ENCODE measurements at places on chromosomes 2 and 18.

DNA sequence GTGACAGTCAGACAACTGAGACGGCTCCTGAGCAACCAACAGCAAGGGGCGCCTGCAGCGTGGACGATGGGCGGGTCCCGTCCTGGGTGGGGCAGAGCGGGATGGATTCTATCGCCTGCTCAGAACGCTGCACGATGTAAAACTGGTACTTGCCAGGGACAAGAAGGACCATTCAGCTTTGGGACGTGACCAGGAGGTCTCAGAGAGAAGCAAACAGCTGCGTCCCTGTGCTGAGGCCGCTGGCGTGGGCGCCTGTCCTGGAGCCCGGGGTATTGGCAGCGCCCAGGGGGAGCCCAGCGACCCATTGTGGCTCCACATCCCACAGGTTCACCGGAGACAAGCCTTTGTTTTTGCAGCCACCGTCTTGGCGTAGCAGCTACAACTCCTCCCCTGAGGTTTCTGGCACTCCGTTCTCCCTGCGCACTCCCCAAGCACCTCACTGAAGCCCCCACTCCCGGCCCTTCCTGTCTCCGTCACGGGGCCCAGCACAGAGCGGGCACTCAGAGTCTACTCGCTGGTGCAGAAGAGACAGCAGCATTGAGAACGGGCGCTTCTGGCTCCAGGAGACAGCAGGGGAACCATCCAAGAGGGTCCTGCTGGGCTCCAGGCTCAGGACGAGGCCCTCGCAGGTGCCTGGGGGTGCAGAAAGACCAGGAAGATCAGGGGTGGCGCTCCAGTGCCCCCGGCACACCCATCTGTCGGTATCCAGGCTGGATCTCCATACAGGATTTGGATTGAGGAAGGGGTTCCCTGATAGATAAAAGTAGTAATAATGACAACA is 22.1 kb upstream of the KCNG2 start:
- no peak for DNase-seq

GRCh38 chr2:71426721-71427120 is 26.6 kb upstream of the DYSF start:
- no peak for DNase-seq

DNA sequence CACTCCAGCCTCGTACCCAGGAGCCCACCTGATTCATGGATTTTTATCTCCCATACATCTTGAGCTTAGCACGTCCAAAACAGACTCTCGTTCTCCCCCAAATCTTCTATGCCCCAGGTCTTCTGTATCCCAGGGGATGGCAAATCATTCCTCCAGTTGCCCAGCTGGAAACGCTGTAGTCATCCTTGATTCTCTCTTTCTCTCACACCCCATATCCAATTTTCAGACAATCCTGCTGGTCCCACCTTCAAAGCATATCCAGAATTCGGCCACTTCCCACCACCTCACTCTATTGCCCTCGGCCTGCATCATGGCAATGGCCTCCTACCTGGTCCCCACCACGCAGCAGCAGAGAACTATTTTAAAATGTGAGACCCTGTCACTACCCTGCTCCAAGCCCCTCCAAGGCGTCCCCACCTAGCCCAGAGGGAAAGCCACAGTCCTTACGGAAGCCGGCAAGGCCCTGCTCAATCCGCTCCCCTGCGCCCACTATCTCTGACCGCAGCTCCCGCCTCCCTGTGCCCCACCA is 1.4 kb upstream of the GRHL1 start:
- DNase-seq, result no peak

DNA sequence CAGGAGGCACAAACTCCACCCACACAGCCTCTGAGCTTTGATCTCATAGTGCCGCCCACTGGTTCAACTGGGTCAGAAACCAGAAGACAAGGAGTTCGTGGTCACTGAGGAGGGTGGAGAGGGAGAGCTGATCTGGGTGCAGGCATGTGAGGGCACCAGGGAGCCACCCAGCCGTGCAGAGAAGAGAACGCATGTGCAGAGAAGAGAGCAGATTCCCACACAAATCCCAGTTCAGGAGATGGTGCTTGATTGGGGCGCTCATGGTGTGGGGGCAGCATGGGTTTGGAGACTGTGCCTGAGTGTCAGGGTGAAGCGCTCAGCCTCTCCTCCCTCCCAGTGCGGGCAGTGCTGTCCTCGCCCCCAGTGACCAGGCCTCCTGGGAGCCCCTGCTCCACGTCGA is 375.2 kb upstream of the MYT1L start:
- no peak for DNase-seq

DNA sequence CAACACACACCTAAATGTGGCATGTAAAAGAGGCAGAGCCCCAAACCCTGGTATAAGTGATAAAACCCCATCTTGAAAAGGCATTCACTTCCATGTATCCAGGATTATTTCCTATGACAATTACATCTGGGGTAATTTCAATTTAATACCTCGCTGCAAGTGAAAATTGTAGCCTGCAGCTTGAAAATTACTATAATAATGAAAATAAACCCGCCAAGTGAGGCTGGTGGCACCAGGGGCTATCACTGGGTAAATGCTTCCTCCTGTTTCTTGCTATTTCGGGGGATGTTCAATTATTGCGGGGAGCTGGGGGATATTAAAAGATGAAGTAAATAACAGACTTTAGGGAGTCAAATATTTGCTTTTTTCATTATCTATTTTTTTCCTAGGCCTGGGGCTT is 159.5 kb upstream of the CAPN13 start:
- DNase-seq, result no peak

DNA sequence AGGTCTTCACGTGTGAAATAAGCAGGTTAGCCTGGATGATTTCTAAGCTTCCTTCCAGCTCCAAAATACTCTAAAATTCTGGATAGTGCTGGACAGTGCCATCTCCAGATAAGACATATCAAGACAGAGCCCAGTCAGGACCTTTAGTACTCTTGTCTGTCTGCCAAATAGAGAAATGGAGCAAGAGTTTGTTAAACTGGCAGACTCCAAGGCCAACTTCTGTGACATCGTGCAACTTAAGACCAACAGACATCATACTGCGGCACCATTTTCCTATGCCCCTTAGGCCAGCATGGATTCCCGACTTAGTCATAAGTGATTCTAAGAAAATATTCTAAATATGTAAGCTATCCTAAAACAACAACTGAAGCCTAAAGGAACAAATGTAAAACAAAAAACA is 118.6 kb downstream of the RBMS1 start:
- DNase-seq, result no peak

DNA sequence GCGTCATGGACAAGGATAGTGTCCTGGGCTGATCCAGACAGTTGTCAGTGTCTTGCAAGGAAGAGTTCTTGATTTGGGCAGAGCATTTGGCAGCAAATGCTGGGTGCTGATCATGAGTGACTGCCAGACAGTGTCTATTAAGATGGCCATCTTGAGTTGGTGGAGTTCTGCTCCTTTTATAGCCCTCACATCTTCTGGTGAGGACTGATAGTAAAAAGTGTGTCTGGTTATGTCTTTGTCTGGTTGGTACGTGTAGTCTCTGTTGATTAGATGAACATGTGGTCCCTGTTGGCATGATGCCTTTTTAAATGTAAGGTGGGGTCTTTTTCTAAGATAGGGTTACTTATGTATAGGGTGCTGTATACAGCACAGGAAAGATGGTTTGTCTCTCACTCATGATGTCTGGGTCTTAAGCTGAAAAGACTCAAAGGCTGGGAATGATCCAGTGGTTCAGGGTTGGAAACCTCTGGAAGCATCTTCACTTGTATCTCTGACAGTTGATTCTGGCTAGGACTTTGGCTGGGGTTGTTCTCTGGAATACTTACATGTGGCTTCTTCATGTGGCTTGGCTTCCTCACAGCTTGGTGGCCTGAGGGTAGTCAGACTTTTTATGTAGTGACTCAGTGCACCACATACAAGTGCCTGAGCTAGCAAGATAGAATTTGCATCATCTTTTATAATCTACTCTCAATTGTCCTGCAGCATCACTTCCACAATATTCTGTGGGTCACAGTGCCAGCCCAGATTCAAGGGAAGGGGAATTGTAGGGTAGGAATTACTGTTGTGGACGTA is 11.8 kb downstream of the MTX2 start:
- no peak for DNase-seq

GRCh38 chr2:26454561-26455001 is 23.3 kb downstream of the OTOF start:
- no peak for DNase-seq

GRCh38 chr18:34097312-34097711 is 127.4 kb downstream of the NOL4 start:
- no peak for DNase-seq

- no peak for DNase-seq
Measured at GRCh38 chr2:16315908-16316307, 349.7 kb downstream of the CYRIA start.

DNA sequence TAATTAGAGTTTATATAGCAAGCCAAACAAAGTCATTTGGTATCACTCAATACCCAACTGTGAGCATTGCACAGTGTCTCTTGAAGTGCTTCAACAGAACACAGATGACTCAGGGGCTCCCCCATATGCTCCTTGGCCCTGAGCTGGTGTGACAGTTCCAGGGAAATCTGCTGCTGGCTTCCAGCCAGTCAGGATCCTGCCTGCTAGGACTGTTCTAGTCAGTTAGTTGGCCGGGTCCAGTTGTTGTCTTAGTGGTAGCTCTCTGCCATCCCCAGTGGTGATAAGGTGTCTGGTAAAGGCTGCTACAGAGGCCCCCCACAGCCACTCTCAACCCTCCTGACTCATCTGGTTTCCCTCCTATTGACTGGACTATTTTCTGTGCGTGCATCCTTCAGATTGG is 100.3 kb downstream of the IRS1 start:
- no peak for DNase-seq

DNA sequence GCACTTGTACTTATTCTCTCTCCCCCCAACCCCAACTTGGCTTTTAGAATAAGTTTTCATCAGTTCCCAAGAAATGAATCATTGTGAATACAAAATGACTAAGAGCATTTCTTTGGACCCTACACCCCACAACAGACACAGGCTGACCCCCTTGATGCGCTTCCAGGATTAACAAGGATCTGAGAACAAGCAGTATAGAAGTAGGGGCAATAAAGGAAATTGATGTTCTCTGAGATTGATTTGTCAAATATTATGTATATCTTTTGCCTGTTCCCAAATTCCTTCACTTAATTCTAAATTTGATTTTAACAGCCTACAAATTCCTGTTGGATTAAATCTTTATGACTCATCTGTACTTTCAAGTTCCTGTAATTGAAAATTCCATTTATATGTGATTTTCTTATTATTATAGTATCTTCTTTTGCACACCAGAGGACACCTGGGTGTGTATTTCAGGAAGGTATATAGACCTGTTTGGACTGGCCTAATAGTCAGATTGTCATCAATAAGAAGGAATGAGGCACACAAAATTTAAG is 10.2 kb upstream of the PTPN4 start:
- DNase-seq, result no peak

DNA sequence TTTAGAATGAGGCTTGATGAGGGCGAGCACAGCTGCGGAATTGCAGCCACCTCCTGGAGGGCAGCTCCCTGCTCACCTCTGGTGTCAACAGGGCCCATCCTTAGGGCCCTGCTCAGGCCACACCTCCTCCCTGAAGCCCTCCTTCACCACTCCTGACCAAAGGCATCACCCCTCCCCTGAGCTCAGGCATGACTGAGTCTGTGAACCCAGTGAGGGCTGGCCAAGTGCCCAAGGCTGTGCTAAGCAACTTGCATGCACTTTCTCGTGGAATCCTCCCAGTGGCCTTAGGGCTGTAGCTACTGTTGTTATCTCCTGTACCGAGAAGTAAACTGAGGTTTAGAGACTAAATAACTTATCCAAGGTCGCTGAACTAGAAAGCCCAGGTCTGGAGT is 101.7 kb downstream of the KLHL29 start:
- DNase-seq, result no peak

- no peak for DNase-seq
Measured at GRCh38 chr18:2588666-2589344, 17.4 kb downstream of the NDC80 start.
